T-helper 1 cell (primary cell): ENCODE measurements at places on chromosomes 11 and 22.

GRCh38 chr11:35105319-35106079 lies 33.5 kb upstream of the CD44 start:
- DNase-seq = no peak

DNA sequence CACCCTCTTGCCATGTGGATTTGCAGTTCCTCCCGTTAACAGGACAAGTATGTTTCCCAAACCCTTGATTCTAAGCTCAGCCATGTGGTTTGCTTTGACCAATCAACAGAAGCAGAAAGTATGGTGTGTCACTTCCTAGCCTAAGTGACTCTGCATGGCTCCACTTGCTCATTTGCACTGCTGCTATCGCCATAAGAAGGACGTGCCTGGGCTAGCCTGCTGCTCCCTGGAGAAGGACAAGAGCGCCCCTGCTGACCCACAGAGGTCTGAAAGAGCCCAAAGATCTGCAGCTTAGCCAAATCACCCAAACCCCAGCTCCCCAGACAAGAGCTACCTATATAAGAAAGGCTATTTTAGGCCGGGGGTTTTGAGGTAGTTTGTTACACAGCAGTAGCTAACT lies 18.0 kb downstream of the TBRG1 start:
- no peak for DNase-seq

DNA sequence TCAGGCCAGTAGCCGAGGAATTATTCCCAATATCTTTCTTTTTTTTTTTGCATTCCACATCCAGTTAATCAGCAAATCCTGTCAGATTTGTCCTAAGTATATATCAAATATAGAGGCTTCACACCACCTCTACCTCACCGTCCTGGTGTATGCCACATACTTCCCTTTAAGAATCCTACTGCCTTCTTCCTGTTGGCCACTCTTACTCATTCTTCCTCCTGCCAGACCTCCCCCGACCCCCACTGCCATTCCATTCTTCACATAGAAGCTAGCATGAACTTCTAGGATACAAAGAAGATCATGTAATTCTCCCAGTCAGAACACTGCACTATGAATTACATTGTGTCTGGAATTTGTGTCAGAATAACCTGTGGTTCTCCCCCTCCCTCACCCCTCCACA lies 89.5 kb downstream of the TRIM44 start:
- no peak for DNase-seq

- DNase-seq = no peak
Measured at GRCh38 chr11:8047382-8047781, 33.6 kb upstream of the TUB start.

DNA sequence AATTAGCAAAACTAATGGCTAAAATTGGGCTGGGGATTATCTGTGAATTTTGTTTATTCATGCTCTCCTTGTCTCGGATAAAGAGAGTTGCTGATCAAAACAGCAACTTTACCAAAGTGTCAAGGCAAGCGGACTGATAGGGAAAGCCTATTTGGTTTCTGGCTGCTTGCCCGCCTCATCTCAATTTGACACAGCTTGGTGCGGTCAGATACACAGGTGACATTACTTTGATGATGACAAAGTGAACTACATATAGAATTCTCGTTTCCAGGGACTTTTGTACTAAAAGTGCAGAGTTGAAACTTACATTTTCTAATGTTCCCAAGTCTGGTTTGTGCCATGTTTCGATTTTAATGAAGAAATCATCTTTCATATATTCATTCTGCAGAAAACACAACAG lies 22.8 kb downstream of the PITPNB start:
- no peak for DNase-seq

DNA sequence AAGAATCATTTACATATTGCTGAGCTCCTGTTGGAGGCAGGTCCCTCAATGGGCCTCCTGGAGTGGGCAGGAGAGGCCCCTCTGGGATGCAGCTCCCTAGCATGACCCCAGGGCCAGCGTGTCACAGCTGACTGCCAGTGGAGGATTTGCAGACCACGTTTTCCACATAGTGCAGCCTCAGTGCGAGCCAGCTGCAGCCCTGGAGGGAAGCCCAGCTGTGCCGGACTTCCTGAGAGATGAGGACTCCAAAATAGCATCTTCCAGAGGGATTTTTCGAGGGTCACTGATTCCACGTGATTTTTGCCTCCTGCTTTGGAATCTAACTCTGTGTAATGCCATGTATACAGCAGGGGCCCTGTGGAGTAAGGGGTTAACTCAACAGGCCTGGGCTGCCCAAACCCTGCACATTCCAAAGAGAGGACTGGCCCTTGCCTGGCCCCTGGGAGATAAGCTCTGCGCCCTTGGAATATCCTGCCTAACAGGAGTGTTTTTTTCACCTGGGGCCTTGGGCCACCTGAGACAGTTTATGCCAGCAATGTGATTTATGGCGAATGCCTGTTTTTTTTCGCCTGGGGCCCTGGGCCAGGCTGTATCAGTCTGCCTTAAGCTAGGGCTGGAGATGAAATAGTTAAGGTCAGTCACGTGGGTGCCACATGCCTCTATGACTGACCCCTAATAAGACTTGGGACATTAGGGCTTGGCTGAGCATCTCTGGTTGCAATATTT lies 47.4 kb downstream of the RPS6KA4 start:
- DNase-seq = no peak

DNA sequence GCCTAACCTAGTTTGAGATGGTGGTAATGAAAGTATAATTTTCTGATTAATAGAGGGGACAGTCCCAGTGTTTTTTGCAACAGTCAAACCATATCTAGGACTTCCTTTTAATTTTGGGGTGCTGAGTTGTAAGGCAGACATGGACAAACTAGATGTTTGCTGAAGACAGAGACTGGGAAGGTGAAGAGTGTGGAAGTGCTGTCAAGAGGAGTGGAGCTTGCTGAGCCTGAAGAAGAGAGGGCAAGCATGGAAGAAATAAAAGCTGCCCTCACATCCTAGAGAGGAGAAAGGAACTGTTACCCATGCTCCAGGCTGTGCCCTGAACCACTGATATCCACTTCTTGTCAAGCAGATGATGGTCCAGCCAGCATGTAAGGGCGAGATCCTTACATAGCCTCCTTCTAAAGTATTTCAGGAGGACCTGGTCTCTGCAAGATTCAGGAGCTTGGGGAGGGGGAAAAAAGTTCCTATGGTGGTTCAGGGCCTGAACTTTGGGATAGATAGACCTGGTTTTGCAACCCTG lies 51.4 kb downstream of the PRR5L start:
- DNase-seq = no peak

DNA sequence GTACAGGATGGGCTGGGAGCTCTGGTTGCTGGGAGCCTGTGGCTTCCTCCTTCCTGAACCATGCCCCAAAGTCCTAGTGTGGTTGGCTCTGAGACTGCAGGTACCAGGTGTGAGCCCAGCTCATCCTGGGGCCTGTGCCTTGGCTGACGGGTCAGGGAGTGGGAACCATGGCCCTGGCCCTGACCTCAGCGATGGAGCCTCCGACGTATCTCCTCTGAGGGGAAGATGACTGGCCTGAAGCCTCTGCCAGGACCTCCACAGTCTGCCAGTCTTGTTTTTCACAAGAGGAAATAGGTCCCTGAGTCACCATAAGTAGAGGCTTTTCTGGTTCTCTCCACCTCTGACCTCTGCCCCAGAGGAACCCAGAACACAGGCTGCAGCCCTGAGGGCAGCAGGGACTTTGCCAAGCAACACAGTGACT lies 3.4 kb downstream of the RCE1 start:
- no peak for DNase-seq

GRCh38 chr11:26231252-26231661 lies 100.7 kb upstream of the ANO3 start:
- no peak for DNase-seq

DNA sequence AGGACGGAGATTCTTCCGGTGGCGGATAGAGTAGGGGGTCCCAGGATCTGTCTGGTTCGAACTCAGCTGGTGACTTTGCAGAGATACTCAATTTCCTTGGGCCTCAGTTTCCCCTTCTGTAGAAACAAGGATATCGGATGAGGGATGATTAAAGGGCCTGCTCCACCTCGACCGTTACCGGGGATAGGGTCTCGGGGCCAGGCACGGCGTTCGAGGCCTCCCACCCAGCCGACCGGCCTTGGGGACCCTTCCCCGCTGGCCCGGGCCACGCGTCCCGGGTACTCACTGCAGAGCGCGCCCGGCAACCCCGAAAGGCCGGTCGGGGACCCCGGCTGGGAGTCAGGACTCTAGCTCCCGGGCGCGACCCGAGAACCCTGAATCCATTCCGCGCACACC lies 321 bp downstream of the RHBDD3 start:
- no peak for DNase-seq

DNA sequence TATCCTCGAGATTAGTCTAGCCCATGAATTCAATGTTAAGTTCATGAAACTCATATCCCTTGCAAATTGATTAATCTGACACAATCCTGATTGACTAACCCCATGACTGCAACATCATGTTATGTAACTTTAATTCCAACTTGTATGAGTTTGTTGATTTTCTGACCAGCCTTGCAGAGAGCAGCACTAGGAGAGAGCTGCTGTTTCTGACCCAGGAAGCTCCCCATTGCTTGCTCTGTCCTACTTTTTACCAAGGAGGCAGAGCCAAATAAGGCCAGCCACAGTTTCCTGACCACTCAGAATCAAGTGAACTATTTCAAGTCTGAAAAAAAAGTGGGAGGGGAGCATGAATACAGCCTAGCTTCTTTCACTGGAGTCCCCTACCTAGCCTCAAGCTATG lies 13.2 kb downstream of the MPZL3 start:
- DNase-seq = no peak

DNA sequence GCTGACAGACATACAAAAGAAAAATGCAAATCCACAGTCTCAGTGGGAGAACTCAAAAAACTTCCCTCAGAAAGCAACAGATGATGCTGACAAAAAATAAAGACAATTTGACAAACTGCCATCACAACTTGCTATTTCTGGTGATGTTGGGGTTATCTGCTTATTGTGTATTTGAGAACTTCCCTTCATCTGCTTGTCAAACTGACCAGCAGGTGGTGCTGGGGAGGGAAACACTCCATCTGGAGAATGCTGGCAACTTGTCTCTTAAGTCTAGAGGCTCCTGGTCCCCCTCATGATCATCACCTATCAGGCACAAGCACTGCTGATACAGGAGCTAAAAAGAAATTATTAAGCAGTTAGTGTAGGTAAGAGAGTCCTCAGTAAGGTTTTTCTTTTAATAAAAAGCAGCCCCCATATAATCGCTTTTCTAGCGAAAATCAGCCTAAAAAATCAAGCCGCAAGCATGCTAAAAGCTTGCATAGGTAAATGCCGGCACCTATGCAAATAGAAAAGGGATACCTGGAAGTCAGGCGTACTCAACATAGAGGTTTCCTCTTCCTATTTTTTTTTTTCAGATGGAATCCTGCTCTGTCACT lies 9.8 kb upstream of the FAM111B start:
- peak; percentile 52 for DNase-seq

- no peak for DNase-seq
Measured at GRCh38 chr22:27086080-27087044, 429.0 kb downstream of the MIAT start.

DNA sequence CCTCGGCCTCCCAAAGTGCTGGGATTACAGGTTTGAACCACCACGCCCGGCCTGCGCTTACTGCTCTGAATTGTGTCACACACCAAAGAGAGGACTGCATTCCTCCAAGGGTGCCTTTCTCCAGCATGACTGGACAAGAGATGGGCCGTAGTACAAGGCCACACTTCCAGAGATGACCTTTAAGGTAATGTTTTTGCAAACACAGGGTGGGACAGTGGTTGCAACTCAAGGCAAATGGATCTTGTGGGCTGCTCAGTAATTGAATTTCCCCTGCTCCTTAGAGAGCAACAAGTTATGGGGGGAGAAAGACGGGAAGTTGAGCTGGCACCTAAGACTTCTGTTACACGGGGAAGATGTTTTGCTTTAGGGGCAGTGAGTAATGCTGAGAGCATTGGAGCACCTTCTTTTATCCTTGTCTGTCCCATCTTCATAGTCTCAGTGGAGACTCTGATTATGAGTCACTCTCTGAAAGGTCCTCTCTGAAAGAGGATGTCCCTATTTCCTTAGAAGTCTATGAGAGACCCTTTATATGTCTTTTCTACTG lies 66.3 kb downstream of the C11orf91 start:
- no peak for DNase-seq

DNA sequence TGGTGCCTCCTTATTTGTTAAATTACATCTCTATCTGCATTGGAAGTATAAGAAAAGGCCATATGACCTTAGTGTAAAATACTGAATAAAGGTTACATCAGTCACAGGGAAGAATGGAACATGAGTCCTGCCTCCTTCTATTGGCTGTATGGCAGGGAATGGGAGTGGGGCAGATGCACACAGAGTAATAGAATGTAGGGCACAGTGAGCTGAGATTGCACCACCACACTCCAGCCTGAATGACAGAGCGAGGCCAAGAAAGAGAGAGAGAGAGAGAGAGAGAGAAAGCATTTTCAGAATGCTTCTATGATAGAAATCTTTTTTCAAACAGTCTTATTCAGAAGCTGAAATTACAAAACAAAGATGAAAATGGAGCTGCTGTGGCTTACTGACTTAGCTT lies 58.8 kb downstream of the SLN start:
- no peak for DNase-seq

DNA sequence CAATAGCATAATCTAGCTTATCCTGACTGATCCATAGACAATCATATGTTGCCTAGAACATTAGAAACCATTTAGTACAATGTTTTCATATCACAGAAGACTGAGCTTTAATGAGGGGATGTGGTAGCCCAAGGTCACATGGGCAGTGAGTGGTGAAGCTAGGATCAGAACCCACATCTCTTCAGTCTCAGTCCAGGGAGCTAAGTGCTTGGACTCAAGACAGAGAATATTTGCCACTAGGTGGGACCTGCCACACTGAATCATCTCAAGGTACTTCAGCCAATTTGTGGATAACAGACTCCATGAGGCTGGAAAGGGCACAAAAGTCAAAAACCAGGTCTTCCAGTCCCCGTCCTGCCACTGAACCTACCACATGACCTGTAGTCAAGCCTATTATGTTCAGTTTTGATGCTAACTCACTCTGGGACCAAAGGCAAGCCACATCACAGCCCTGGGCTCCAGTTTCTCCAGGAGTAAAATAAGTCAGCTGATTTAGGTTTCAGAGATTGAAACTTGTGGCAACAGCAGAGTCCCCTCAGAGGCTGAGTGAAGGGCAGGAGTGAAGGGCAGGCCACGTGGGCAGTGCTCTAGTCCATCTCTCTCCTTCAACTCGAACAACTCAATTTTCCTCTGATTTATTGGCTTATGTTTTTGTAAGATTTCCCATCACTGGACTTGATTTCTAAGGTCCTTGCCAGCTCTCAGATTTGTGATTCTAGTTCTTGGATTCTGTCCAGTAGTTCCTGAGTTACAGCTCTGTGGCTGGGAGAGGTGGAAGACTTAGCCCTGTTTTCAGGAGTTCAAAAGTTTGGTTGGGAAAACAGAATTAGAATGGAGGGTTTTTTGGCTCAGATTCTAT lies 84.6 kb upstream of the PHOX2A start:
- no peak for DNase-seq

- no peak for DNase-seq
Measured at GRCh38 chr22:44002997-44003396, 21.1 kb upstream of the PARVB start.

GRCh38 chr11:126419801-126420697 lies 64.6 kb downstream of the ST3GAL4 start:
- no peak for DNase-seq

- no peak for DNase-seq
Measured at GRCh38 chr11:33777906-33778305, 3.6 kb upstream of the FBXO3 start.
